ENCODE measurements at places on chromosomes 11 and 22. TPM values are rescaled to one million over a fixed set of nuclear protein-coding genes. Genes with fewer than 3 reads are reported as not detected.
A peak's percentile ranks its signal among the peaks of the same experiment; 100 is the strongest.

The ANKK1 gene
- total RNA-seq, result 0.24 TPM

GRCh38 chr22:47105085-47105484 is 342.6 kb downstream of the TBC1D22A start:
- no peaks in the 10 kb centered on the region for H3K36me3 ChIP-seq
- no peak overlapping the region for H3K27ac ChIP-seq
- no peaks in the 10 kb centered on the region for H3K27me3 ChIP-seq
- no peaks in the 10 kb centered on the region for H3K4me1 ChIP-seq
- H3K4me3 ChIP-seq, result no peak overlapping the region
- no peak for DNase-seq

DNA sequence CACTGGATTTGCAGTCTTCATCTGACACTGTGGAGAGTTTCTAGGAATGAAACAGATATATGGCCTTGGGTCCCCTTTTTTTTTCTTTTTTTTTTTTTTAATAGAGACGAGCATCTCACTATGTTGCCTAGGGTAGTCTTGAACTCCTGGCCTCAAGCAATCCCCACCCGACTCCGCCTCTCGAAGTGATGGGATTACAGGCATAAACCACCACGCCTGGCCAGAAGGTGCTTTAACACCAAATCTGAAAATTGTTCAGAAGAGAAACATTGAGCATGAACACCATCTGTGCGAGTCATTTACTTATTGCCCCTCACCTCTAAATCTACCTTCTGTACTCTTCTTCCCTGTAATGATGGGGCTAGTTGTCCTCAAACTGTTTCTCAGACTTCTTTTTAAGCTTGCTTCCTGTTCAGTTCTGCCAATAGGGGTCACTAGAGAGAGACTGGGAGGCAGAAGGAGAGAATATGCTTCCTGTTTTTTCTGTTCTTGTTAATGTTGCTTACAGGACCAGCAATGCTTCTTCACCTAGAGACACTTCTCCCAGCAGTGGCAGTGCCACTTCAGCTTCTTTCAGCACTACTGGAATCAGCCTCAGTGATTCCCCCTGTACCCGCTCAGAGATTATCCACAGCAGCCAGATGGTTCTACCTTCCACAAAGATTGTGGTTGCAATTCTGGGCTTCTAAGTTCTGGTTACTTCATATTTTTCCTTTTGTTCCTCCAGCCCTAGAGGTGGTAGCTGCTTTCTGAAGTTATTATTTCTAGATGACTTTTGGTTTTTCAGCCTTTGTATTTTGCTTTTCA is 20.8 kb upstream of the ZBED5 start:
- DNase-seq, result peak; percentile 65
- no peak overlapping the region for H3K27ac ChIP-seq
- H3K27me3 ChIP-seq, result no peaks in the 10 kb centered on the region
- no peaks in the 10 kb centered on the region for H3K36me3 ChIP-seq
- H3K4me3 ChIP-seq, result no peak overlapping the region
- H3K4me1 ChIP-seq, result peaks cover 5% of the 10 kb centered on the region

DNA sequence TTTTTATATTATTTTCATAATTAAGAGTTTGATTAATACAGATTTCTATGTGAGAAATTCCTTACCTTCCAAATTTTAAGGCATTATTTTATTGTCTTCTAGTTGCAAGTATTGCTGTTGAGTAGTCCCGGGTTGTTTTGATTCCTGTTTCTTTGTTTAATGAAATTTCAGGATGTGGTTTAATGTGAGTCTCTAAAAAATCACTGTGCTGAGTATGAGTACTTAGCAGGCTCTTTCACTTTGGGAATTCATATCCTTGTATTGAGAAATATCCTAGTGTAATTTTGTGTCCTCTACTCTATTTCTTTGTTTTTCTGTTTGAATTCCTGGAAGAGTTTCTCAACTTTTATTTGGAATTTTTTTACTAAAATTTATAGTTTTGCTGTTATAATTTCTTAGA is 113.2 kb downstream of the TMEM135 start:
- no peak overlapping the region for H3K4me3 ChIP-seq
- no peaks in the 10 kb centered on the region for H3K4me1 ChIP-seq

GRCh38 chr22:33332538-33332937 is 274.4 kb upstream of the SYN3 start:
- no peaks in the 10 kb centered on the region for H3K4me1 ChIP-seq
- H3K27ac ChIP-seq, result no peak overlapping the region
- no peaks in the 10 kb centered on the region for H3K36me3 ChIP-seq
- no peak overlapping the region for H3K4me3 ChIP-seq
- no peak for DNase-seq

- H3K27ac ChIP-seq, result no peak overlapping the region
- H3K4me3 ChIP-seq, result no peak overlapping the region
- H3K4me1 ChIP-seq, result no peaks in the 10 kb centered on the region
- H3K36me3 ChIP-seq, result no peaks in the 10 kb centered on the region
Measured at GRCh38 chr11:64514590-64514989, 76.4 kb upstream of the SLC22A12 start.

GRCh38 chr11:108663154-108663877 is 1.6 kb upstream of the DDX10 start:
- H3K36me3 ChIP-seq, result no peaks in the 10 kb centered on the region
- H3K27ac ChIP-seq, result no peak overlapping the region
- peaks cover 18% of the 10 kb centered on the region for H3K4me1 ChIP-seq
- DNase-seq, result no peak

DNA sequence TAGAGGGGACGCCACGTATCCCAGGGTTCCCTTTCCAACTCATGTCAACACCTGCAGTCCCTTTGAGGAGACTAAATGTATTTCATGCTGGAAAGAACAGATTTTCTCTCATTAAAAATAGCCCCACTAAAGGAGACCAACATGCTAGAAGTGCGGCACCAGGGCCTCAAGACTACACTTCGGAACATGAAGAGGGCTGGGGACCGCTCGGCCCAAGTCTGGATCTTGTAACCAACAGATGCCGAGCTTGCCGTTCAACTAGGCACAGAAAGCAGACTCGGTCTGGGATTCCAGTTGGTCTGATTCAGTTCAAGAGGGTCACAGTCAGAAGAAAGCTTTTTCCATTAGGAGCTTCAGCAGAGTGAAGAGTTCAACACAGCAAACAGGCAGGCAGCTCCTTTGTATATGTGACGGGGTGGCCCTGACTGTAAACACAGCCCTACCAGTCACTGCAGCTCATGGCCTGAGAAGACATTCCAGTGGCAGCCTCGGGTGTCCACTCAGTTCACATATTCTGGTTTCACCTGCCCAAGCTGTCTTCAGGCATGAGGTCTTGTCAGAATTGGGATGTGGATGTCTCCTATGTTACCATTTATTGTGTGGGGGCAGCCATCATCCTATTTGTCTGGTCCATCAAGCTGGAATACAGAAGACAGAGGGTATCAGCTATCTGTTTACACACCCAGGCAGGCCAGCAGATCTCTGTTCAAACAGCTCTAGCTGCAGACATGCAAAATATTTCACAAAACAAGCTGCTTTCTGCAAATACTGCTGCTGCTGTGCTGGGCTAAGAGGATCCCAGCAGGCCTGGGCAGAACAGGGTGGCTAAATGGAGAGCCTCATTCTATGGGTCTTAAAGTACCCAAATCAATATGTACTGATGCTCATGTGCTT is 8.8 kb downstream of the RIC8A start:
- DNase-seq, result peak; percentile 6
- no peaks in the 10 kb centered on the region for H3K4me1 ChIP-seq
- H3K36me3 ChIP-seq, result peaks cover 53% of the 10 kb centered on the region

- no peaks in the 10 kb centered on the region for H3K36me3 ChIP-seq
- H3K4me3 ChIP-seq, result no peak overlapping the region
- H3K27ac ChIP-seq, result no peak overlapping the region
- no peaks in the 10 kb centered on the region for H3K27me3 ChIP-seq
- no peak for DNase-seq
- H3K4me1 ChIP-seq, result no peaks in the 10 kb centered on the region
Measured at GRCh38 chr11:87422566-87422965, 384.8 kb downstream of the TMEM135 start.

Measured in naive thymus-derived CD4-positive, alpha-beta T cell (primary cell).